ENCODE measurements at places on chromosomes 12 and 14.

DNA sequence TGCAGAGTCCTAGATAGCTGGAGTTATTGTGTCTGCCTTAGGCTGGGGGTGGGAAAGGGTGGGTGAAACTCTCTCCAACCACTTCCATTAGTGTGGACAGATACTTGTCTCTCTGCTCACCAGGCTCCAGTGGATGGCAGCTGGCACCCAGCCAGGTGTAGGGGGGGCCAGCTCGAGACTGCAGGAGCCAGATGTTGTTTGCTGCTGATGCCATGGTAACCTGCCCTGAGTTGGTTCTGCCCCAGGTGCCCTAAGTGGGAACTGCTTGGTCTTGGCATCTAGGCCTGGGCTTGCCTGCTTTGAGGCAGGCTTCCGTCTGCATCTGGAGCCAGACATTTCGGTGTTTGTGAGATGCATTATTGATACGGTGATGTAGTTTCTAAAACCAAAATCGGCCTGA, 82.2 kb downstream of the ADCK1 start:
- DNase-seq, result no peak

DNA sequence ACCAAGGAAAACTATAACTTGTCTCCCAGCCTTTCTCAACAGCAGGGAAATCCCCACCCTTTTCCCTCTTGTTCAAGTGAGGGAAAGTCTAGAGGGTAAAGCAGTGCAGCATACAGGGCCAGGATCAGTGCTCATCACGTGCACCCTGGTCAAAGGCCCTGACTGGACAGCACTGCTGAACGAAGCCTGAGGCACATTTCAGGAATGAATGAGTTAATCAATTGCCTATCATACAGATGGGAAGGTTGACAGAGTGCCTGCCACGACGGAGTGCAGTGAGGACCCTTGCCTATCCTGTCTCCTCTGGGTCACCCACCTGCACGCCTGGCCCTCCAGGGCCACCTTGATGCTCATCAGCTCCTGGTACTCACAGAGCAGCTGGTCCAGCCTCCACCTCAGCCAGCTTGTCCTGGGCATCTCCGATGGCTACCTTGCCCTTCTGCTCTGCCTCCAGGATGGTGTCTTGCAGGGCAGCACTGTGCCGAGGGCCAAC, 11.7 kb upstream of the KRT73 start:
- no peak for DNase-seq

- no peak for DNase-seq
Observed at GRCh38 chr14:59283361-59283760, 94.9 kb downstream of the DAAM1 start.

DNA sequence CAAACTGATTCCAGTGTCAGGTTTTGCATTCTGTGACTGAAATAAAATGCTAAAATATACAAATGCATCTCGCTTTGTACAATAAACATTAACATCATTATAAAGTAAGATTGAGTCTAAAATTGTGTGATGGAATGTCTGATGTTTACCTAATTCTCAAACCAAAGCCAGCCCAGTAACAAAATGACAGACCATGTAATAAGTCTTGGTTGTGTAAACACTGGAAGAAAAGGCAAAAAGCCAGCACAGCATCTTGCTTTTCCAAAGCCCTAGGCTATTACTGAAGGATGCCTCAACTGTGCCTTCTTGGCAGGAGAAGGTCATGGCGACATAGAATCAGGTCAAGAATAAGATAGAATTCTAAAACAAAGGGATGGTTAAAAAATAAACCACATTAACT, 169.6 kb downstream of the EGLN3 start:
- no peak for DNase-seq

DNA sequence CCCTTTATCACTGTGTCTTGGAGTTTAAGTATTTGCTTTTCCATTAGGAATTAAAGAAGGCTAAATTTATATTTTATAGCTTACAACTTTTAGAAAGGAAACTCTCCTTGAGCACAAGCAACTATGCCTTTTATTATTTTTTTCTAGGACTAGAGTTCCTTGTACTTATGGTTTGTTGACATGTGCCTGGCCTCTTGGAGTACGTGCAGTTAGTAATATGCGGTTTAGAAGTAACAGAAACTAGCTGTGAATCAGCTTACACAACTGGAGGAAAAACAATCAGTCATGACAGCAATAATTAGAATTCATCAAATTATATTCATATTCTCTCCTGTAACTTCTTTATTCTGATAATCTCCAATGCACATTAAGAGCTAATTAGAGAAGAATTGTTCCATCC, 428.7 kb downstream of the AEBP2 start:
- DNase-seq, result no peak

DNA sequence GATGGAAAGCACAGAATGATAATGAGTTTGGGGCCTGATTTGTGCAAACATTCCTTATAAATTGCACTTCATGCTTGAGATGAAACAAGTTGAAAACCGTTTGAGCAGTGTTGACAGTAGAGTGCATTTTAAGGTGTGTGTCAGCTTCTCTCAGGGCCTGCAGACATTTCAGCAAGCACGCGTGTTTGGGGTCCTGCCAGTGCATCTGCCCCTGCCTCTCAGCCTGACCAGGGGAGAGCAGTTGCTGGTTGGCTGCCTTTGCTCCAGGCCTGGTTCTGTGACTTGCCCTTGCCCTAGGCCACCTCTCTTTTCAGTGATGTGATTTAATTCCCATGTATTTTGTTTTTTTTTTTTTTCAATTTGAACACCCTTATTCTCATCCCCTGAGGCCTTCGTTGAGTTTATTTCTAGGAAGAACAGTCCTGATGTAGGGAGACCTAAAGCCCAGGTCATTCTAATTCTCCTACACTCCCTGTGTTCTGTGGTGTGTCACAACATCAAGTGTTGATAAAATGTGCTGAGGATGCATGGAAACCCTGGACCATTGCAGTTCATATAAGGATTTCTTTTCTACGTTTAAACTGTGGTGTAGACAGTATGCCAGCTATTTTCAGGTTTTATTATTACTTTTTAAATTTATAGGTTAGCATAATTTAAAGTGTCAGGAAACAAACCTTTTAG, 40.1 kb upstream of the AMN start:
- no peak for DNase-seq

- no peak for DNase-seq
Observed at GRCh38 chr12:922285-922684, 27.2 kb downstream of the RAD52 start.

GRCh38 chr14:20632831-20633691, 8.4 kb downstream of the OR6S1 start:
- peak; percentile 64 for DNase-seq

DNA sequence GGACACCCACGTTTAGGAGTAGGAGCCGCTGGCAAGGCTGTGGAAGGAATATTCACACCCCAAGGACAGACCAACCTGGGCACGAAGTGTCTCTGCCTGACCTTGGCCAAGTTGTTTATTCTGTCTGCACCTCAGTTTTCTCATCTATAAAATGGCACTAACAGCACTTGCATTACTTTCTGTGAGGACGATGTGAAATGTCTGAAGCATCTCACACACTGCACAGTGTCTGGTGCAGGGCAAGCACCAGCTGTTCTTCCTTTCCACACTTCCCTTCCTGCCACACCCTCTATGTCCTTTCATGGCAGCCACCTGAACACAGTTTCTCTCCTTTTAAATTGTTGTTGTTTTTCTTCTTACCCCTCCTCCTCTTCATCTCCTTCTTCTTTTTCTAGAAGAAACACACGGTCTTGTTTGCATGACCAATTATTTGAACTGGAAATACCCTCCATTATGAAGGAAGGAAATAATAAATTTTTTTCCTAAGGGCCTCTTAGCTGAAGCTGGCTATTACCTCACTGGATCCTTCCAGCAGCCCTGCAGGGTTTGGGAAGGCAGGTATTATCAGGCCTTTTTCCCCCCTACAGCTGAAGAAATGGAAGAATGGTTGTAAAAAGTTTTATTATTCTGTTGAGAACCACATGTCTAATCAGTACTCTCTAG, 42.9 kb upstream of the ATP23 start:
- no peak for DNase-seq

DNA sequence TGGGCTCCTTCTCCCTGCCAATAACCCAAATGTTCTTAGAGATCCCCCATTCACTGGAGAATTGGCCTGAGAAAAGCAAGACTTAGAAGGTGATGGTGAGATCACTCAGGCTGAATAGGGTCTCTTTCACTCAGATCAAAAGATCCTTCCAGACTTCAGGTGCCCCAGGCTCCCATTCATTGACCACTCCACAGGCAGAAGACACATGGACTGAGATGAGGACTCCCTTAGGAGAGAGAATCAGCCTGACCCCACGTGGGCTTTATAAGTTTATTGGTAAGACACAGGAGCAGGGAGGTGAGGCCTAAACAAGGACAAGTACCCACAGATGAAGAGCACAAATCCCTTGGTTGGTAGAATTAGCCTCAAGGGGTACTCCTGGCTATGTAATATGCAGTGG, 6.1 kb upstream of the KRT72 start:
- no peak for DNase-seq

GRCh38 chr14:88516861-88517357, 37.9 kb downstream of the PTPN21 start:
- no peak for DNase-seq

DNA sequence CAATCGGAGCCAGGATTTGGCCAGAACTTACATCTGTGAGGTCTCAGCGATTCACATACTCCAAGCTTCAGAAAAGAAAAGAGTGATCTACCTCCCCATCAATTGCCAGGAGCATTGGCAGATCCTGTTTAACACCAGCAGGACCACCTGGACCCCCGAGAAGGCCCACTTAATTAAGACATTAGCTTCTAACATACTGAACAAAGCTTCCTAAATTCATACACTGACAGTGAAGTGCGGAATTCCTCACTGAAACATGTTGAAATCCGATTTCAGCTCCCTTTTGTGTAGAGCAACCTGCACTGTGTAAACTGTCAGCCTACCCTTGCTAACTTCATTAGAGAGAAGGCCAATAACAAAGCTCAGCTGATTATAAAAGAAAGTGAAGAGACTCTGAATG, 274.0 kb downstream of the NOVA1 start:
- DNase-seq, result no peak

GRCh38 chr14:99521176-99522024, 40.2 kb downstream of the CCNK start:
- no peak for DNase-seq

DNA sequence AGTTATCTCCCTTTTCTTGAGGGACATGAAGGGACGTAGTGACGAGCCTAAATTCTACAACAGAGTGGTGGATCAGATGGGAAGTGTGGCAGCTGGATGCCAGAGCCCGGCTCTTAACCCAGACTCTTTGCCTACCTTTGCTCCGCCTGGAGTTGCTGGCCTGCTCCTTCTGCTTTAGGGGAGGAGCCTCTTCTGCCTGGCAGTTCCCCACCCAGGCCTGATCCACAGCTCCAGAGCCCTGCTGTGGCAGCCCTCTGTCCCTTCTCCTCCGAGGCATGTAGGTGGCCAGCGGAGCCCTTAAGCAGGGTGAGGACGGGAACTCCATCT, 2.3 kb upstream of the PRPH start:
- no peak for DNase-seq

DNA sequence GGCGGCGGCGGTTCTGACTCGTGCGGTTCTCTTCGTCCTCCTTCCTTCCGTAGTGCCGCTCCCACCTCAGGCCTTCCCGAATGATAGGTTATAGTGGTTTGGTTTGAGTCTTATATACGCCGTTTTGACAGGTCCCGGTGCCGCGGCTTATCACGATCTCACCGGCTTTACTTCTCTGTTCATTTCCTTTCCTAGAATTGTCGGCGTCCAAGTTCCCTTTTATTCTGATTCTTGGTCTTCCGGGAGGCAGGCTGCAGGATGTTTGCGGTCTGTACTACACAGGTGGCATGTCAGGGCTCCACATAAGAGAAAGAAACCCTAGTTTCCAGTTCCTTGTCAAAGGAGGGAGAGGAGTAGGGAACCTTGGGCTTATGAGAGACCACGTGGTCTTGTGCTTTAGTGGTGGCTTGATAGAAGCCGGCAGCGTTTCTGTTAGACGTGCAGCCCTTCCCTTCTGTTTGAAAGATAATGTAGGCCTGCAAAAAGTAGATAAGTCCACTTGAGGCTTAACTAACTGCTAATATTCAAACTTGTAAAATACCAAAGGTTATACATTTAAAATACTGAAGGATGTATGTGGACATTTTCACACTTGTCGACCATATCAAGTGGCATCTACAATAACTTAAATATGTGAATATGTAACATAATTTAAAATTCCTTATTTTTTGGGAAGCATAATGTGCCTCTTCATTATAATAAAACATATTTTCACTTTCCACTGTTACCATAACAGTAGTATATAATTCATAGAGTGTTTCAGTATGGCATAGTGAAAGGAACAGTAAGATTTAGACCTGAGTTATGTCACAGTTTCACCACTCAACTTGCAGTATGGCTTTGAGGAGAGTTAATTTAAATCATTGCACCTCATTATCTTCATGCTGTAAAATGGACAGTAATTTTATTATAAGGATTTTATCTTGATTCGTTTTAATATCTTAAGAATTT, 804 bp downstream of the USP15 start:
- peak; percentile 11 for DNase-seq

GRCh38 chr12:84805474-84805858, 107.1 kb downstream of the SLC6A15 start:
- DNase-seq, result no peak

DNA sequence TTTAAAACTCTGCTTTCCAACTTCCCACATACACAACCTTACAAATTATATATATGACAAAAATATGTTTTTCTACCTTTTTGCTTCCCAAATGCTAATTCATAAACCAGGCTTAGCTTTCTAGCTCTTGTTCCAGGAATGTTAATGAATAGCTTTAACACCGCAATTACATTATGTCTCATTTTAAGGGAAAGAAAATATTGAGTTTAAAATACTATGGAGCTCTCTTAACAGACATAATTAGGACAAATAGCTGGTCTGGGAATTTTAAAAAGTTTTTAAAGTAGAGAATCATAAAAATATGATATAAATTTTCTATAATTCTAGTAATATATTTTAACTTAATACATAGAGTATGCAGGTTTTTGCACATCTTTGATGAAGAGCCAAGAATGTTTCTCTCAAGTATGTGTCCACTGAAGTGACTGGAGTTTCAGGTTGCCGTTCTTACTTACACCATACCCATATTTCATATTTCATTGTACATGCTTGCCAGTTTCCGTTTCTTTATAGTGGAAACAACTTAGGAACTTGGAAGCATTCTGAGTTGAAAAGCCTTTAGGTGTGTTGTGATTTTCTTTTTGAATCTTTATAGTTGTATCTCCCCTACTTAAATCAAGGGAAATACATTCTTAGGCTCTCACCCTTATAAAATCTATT, 90.6 kb upstream of the SLCO1C1 start:
- DNase-seq, result no peak

- DNase-seq, result no peak
Observed at GRCh38 chr14:53516261-53516774, 363.2 kb upstream of the DDHD1 start.

- DNase-seq, result no peak
Observed at GRCh38 chr12:40511341-40511740, 180.9 kb upstream of the CNTN1 start.
